NCI-H187 treated with DMSO at 0.1 percent for 48 hours (cell line): ENCODE measurements at places on chromosomes 16 and 17.

DNA sequence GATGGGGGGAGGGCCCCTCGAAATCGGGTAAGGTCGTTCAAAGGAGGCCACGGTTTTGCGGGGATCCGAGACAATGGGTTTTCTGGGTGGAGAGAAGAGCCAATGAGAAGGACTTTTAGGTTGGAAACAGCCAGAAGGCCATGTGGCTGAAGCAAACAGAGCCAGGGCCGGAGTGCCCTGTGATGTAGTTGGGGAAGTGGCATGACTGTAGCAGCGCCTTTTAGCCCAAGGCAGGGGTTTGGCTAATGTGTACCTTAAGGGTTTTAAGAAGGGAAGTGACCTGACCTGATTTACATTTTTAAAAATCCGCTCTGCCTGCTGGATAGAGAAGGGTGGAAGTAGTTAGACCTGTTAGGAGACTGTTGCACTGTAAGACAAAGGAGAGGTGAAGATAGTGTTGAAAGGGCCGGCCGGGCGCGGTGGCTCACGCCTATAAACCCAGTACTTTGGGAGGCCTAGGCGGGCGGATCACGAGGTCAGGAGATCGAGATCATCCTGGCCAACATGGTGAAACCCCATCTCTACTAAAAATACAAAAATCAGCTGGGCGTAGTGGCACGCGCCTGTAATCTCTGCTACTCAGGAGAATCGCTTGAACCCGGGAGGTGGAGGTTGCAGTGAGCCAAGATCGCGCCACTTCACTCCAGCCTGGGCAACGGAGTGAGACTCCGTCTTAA is 1.0 kb downstream of the LYRM1 start:
- no peak for DNase-seq

- DNase-seq, result peak; percentile 1
These were observed 45.0 kb downstream of the B9D1 start for GRCh38 chr17:19317359-19318095.

GRCh38 chr16:79970551-79971236 is 370.2 kb upstream of the MAF start:
- DNase-seq, result no peak

DNA sequence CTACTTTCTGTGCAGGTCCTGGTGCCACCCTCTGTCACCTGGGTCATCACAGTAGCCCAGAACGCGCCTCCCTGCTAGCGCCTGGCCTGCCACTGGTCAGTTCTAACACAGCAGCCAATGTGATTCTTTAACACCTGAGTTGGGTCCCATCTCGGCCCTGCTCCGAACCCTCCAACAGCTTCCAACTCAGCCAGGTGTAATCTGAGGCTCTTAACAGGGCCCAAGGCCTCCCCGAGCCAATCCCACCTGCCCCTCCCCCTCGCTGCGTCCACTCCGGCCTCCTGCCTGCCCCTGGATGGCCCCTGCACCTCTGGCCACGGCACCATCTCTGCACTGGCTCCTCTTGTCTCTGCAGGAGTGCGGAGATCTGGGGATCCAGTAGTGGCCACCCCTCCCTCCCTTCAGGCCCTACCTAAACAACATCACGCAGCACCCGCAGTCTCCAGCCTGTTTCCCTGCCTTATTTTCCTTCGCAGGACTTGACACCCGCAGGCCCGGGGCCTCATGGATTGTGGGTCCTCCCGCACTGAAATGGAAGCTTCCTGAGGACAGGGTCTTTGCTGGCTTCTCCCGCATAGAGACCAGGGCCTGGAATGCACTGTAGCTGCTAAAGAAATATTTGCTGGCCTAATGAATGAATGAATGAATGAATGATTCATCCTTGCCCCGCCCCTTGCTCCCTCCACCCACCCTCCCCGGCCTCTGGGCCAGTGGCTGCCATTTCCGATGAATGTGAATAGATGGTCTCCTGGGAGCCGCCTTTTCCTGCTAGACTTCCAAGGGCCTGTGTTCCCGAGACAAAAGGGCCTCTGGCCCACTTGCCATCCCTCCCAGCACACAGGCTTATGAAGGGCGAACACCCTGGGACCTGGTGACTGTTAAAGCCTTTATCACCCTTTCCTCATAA is 174.8 kb upstream of the FOXF1 start:
- no peak for DNase-seq

- DNase-seq, result no peak
These were observed 2.9 kb downstream of the GSDMB start for GRCh38 chr17:39915559-39915958.

DNA sequence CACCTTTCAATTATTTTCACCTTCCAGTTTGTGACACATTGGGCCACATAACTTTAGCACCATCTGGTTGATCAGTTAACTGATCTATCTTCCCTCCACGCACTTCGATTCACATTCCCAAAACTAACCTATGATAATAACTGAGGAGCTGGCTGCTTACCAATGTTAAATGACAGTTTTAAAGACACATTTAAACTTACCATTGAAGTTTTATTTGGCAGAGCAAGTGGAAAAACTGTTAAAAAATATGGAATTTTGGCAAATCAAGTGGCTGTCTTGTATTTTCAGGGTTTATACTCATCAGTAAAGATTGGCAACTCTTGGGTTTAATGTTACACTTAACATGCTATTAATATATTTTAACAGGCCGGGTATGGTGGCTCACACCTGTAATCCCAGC is 5.4 kb upstream of the APOH start:
- no peak for DNase-seq

DNA sequence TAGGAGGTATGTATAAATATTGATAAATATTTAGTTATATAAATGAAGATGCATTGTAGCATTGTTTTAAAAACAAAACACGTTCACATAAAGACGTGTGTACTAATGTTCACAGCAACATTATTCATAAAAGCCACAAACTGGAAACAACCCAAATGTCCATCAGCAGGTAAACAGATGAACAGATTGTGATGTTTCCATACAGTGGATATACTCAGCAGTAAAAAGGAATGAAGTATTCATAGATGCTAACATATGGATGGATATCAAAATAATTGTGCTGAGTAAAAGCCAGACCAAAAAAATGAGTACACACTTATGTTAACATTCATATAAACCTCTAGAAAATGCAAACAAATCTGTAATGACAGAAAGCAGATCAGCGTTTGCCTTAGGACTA is 6.0 kb downstream of the CENPN start:
- DNase-seq, result no peak

GRCh38 chr17:79793924-79794304 is 3.0 kb downstream of the CBX8 start:
- DNase-seq, result no peak

DNA sequence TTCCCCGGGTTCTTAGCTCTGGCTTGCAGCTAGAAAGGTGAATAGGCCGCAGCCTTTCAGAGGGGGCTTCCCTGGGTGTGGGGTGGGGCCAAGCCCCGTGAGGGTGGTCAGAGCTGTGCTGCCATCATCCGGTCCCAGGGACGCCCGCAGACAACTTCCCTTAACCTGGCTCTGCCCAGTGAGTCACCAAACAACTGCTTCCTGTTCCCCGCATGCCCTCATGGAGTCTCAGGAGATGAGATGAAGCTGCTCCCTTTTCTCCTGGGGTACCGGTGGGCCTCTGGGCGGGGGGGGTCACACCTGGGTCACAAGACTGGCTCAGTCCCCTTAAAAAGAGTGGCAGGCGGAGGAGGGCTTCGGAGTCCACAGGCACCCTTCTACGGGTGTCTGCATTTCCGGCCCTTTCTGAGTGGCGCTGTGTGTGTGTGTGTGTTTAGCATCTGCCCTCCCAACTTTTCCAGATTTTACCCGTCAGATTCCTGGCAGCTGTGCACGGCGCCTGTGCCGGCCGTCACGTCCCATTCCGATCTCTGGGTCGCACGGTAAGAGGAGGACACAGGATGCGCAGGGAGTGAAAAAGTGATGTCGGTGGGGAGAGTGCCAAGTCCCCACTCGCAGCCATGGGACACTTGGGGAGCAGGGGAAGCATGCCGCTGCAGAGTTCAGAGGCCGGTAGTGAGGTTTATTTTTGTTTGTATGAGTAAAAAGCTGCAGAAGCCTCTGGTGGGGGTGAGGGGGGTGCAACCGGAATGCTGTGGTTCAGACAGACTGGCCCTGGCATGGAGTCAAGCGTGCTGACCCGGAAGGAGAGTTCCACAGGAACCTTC is 16.8 kb downstream of the HIC1 start:
- no peak for DNase-seq

- DNase-seq, result no peak
These were observed 68.1 kb upstream of the CPHXL start for GRCh38 chr16:75794426-75794825.

DNA sequence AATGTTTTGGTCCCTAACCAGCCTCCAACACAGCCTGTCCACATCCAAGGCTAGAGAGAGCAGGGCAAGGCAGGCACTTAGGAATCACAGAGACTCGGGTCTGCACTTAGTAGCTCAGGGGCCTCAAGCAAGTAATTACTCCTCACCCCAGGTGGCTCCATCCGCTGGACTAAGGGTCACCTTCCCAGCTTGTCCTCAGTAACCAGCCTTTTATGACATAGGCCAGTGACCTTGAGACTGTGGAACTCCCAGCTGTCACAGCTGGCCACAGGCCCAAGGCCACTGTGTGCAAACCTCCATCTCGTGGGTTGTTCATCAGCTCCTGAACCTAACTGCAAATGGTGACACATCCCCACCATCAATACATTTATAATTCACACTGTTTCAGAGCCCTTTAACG is 68.6 kb downstream of the CDYL2 start:
- DNase-seq, result no peak

DNA sequence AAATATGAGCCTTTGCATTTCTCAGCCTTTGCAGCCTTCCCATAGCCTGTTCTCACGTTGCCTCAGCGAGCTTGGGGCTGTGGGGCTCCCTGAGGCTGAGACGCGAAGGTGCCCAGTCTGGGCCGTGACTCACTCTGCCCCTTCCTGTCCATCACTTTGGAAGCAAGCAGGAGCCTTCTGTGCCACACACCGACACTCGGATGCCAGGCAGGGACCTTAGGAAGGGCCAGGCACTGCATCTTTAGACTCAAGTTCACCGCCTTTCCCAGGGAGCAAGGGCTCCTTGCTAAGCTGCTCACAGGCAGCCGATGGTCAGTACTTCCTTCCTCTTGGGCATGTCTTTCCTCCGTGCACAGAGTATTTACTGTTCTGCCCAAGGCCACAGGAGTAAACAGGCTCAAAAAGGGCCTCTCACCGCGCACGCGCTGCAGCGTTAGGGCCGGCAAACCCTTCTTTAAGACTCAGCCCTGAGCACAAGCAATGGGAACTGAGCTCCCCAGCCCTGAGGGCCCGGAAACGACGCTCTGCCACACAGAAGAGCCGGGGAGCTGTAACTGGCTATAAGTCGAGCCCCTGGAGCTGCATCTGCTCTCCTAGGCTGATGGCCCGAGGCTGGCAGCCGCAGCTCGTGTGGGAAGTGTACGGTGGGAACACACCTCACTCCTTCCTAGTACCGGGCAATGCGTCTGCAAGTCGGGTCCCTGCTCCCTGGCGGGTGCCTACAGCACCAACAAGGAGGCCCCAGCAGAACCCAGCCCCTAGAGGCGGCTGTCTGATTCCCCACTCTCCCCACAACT is 7.2 kb downstream of the TIMM22 start:
- no peak for DNase-seq

DNA sequence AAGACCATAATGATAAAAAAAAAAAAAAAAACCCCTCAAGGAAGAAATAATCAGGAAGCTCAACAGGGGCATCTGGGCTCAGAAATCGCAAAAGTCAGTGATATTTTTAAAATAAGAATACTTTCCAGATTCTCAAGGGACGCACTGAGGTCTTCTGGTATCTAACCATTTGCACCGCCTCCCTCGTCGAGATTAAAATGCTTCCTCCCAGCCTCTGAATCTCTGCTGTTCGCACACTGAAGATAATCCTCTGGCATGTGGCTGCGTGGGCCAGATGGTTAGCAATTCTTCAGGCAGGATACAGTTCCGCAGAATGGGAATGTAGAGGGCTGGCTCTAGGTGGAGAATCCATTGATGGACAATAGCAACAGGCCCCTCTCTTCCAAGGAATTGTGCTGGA is 211.7 kb upstream of the CDH5 start:
- DNase-seq, result no peak

GRCh38 chr16:24883714-24884151 is 38.0 kb downstream of the SLC5A11 start:
- no peak for DNase-seq

DNA sequence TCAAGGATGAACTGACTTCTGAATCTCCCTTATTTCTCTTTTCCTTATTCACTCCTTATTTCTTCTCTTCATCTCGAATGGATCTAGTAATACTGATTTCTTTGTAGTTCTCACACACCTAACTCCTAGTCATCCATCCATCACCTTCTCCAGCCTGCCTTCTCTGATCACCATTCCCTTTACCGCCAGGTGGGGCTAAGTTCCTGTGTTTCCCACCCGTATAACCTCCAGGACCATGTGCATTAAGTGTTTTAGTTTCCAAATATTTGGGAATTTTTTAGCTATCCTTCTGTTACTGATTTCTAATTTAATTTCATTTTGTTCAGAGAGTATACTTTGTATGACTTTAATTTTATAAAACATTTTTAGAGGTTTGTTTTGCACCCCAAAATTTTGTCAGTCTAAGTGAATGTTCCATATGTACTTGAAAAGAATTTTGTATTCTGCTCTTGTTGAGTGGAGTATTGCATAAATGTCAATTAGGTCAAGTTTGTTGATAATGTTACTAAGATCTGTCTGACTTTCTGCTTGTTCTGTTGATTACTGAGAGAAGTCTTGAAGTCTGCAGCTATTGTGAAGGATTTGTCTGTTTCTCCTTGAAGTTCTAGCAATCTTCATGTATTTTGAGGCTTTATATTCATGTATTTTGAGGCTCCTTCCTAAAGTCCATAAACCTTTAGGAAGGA is 8.8 kb downstream of the BPTF start:
- no peak for DNase-seq
